Activated naive CD4-positive, alpha-beta T cell (primary cell): ENCODE measurements at places on chromosomes 3 and 15.

GRCh38 chr3:141456301-141456625, 30.6 kb upstream of the RASA2 start:
- DNase-seq: no peak

- no peak for DNase-seq
Measured at GRCh38 chr3:191345334-191345733, 15.0 kb upstream of the UTS2B start.

- DNase-seq: no peak
Measured at GRCh38 chr3:182092662-182093262, 381.0 kb downstream of the SOX2 start.

- no peak for DNase-seq
Measured at GRCh38 chr15:53193149-53193548, 403.0 kb upstream of the ONECUT1 start.

DNA sequence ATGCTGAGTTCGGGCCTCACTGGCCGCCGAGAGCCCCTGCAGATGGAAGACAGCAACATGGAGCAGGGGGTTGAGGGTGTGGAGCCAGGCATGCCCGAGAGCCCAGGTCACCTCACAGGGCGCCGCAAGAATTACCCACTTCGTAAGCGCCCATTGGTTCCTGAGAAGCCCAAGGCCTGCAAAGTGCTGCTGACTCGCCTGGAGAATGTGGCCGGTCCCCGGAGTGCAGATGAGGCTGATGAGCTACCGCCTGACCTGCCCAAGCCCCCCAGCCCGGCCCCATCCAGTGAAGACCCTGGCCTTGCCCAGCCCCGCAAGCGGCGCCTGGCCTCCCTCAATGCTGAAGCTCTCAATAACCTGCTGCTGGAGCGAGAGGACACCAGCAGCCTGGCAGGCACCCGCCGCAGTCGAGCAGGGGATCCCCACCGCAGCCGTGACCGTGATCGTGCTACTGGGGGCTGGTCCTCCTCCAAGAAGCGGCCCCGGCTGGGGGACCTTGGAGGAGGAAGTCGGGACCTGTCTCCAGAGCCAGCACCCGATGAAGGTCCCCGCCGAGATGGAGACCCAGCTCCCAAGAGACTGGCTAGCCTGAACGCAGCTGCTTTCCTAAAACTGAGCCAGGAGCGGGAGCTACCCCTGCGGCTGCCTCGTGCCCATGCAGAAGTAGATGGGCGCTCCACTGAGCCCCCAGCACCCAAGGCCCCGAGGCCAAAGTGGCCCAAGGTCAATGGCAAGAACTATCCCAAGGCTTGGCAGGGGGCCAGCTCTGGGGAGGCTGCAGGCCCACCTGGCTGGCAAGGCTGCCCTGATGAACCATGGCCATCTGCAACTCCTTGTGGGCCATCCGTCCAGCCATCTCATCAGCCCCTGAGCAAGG, 12.1 kb upstream of the CHST14 start:
- no peak for DNase-seq

- no peak for DNase-seq
Measured at GRCh38 chr3:120432150-120432860, 18.5 kb downstream of the FSTL1 start.

- DNase-seq: no peak
Measured at GRCh38 chr3:66342717-66343356, 122.0 kb downstream of the SLC25A26 start.

DNA sequence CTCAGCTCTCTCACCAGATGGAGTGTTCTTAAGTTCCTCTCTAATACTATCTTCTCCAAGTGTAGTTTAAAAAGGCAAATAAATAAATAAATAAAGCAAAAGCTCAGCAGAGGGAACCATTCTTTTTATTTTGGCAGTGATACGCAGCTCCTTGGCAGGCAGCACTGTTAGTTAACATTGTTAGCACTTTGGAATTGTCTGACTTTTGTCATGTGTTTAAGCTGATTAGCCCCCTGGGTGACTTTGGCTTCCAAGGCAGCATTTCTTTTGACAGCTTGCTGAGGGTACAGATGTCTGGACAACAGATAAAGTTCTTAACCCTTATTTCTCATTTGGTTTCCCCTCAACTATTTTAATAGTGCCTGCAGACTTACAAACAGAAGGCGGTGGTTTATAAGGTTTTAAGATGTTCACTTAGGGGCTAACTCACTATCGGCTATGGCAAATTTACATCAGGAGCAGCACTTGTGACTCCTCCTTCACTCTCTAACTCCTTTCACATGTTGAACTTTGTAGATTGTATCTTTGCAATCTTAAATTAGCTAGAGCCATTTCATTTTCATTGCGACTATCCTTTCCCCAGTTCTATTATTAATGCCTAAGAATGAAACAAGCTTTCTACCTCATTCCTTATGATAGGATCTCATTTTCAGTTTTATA, 213.4 kb downstream of the ZBBX start:
- no peak for DNase-seq

DNA sequence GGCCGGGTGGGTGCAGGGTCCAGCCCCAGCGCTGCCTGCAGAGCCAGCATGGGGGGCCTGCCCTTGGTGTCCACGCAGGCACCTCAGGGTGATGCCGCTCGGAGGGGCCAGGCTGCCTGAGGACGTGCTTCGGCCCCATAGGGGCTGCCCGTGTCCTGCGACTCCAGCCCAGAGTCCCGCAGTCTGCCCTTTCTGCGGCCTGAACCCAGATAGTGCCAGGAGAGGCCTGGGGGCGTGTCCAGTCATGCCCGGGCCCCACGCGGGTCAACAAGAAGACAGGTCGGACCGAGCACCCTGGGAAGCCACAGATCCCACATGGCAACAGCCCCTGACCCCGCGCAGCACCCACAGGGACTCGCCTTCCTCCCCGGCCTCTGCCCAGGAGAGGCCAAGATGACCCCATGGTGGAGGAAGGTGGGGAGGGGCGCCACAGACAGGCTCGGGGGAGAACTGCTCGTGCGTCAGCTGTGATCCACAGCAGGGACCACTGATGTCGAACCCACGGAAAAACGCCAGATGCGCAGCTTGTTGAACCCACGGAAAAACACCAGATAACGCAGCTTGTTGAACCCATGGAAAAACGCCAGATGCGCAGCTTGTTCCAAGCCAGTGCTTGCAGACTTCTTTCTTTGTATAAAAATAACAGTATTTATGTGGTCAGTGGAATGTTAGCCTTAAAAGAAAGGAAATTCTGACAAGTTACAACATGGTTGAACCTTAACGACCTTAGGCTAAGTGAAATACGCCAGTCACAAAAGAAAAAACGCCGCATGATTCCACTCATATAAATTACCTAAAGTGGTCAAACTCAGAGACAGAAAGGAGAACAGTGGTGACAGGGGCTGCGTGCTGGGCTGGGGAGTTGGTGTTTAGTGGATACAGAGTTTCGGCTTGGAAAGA, 28.5 kb downstream of the CYFIP1 start:
- no peak for DNase-seq

DNA sequence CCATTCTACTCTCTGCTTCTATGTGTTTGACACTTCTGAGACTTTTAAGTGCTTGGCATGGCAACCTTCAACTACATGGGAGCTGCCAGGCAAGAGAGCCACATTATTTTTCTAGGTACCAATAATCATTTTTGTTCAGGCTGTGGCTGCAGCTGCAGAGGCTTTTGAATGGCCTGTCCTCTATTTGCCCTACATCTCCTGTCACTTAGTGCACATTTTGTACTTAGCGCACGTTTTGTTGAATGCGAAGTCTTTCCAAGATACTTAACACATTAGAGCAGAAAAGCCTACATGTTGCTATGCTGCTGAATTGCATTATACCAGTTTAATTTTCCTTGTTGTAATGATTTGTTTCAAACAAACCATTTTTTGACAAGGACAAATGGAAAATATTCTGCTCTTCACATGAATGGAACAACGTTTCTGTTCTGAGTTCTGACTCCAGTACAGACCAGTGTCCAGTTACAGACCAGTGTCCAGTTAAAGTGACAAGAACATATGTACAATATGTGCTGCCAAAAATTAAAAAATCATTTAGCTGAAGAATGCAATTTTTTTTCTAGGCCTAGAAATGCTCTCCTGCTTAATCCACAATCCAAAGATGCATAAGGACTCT, 113.9 kb downstream of the ABI3BP start:
- DNase-seq: no peak

- DNase-seq: no peak
Measured at GRCh38 chr3:189237526-189237925, 65.8 kb downstream of the TPRG1 start.

DNA sequence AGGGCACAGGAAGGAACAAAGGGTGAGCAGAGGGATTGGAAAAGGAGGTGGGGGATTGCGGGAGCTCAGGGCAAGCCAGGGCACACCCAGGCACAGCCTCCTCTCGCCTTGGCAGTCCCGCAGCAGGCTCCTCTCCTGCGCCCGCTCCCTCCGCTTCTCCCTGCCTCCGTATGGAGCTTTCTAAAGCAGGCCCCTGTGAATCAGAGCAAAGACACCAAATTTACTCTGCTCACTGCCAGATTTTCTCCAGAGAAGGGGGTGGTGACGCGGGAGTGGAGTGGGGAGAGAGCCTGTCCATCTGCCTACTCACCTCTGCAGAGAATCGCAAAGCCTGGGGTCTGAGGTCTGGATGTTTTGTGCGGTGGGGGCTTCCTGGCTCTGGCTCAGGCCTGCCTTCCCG, 20.0 kb downstream of the ATP2B2 start:
- DNase-seq: no peak

GRCh38 chr3:36876181-36876936, 68.5 kb downstream of the TRANK1 start:
- DNase-seq: no peak

DNA sequence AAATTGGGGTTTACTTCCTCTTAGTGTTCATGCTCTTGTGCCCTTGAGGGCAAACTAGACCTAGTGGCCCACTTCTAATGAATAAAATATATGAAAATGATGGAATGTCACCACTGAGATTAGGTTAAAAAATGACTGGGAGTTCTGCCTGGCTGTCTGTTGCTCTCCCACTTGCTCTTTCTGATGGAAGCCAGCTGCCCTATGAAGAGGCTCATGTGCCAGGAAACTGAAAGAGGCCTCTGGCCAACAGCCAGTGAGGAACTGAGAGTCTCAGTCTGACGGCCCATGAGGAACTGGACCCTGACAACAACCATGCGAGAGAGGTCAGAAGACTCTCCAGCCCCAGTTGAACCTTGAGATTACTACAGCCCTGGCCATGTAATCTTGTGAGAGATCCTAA, 107.1 kb upstream of the FHIT start:
- no peak for DNase-seq
